DMS 273 treated with DMSO at 0.1 percent for 48 hours (cell line): ENCODE measurements at places on chromosomes 1 and 21.

DNA sequence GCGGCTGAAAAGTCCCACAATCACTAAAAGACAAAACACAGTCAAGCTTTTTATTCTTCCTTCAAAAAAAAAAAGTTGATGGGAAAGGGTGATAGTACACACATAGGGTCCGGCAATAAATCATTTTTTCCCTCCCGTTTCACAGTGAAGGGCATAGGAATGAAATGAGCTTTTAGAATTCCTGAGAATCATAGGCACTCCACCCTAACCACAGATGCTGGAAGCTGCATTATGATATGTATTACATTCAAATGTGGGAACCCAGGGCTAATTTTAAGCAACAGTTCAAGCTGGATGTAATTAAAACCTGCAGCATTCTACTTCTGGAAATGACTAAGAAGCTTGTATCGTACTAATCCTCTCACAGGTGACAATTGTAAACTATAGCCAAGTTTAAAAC is 75.7 kb upstream of the KCNJ15 start:
- no peak for DNase-seq

DNA sequence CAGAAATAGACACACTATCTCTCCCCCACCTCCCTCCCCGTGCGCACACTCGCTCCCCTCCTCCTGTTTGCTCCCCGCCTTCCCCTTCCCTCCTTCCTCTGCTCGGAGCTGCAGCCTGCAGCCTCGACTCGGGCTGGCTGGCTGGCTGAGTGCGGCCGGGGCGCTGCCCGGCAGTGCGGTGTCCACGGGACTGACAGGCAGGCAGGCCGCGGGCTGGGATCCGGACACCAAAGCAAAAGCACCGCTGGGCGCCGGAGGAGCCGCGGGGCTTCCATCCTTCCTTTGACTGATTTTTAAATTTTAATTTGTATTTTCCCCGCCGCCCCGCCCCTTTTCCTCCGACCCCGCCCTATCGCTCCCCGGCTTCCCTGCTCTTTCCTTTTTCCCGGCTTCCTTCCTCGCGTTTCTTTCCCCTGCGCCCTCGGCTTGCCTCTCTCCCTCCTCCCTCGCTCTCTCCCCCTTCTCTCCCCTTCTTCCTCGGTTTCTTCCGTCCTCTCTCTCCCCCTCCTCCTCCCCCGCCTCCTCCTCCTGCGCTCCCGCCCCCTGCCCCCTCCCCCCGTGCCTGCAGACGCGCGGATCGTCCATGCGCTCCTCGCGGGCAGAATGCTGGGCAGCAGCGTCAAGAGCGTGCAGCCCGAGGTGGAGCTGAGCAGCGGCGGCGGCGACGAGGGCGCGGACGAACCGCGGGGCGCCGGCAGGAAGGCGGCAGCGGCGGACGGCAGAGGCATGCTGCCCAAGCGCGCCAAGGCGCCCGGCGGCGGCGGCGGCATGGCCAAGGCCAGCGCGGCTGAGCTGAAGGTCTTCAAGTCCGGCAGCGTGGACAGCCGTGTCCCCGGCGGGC is 109.4 kb downstream of the NAV1 start:
- no peak for DNase-seq

- DNase-seq, result no peak
These were observed 925 bp downstream of the PDE9A start for GRCh38 chr21:42654179-42654912.

DNA sequence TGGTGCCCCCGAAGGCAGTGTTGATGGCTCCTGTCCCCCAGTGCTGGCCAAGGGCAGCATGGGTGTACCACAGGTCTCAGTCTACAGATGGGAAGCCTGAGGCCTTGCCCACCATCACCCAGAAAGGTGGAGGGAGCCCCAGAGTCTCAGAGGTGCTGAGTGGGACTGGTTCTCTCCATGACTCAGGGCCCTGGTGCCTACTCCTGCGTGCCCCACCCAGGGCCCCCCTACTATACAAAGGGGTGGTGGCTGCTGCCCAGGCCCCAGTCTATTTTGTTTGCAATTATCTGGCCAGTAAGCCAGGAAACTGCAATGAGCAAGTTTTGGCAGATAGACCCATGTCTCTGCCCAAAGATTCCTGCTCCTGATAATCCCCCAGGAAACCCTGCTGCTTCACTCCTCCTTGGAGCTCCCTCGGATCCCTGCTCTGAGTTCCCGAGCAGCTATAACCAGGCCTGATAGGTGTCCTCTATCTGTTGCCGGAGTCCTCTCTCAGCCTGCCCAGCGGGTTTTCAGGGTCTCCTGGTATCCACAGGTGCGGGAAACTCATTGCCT is 41.7 kb downstream of the EDN2 start:
- DNase-seq, result peak; percentile 99

DNA sequence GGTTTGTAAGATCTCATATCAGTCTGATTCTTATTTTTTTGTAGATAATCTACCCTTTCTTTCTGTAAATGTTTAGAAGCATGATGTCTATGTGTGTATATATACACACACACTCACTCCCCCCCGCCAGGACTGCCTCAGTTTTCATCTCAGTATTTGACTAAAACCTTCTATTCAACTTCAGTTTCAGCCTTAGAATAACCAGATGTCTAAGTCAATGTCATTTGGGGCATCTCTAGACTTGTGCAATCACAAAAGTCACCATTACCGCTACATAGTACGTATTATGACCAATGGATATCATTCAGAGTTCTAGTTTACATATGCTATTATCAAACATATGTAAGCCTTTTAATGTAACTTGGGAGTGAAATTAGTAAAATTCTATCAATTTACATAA is 53.3 kb upstream of the BOLA1 start:
- DNase-seq, result no peak

DNA sequence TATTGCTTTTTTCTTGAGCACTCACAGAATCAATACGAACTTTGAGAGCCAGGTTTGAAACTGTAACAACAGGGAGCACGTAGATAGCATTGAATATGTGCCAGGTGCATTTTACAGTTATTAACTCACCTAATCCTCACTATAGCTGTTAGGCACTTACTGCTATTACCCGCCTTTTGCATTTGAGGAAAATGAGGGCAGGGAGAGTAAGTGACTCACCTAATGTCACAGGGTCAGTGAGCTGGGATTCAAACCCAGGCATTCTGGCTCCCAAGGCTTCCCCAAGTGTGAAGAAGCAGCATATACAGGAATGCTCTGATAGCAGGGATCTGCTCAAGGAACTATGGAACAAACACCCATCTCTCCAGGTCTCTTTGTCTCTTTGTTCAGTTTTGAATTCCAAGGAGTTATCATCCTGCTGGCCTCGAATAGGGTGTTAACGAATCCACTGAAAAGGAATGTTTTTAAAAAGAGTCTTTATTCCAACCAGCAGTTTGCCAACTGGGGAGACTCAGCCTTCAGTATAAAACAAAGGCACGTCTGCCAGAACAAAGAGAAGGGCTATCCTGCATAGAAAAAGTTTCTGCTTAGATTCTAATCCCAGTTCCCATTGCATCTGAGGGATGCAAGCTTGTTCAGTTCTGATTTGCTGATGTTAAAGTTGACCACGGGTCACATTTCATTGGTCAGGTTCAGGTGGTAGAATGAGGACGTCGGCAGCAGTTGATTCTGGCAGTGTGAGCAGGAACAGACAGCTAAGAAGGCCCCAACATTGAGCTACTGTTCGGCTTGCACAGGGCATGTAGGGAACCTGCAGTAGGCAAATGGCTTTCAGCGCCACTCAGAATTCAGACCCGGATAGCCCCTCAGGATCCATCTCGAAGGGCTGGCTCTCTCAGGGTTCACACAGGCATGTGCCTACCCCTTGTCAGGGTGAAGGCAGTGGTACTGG is 22.1 kb downstream of the TRIM67 start:
- DNase-seq, result no peak

- no peak for DNase-seq
These were observed 55.4 kb downstream of the ALPL start for GRCh38 chr1:21564521-21565095.

DNA sequence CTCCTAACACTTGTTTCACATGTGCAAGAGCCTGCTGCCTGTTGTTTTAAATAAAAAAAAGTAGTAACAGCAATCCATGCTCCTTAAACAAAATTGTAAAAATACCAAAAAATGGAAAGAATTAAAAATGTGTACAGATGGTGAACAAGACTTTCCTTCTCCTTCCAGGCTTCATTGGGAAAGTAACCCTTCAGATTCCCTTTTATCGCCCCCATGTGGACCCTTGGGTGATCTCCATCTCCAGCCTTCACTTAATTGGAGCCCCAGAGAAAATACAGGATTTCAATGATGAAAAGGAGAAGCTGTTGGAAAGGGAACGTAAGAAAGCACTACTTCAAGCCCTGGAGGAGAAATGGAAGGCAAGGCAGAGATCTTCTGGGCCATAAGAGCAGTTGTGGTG is 14.2 kb downstream of the VPS13D start:
- DNase-seq, result no peak

- no peak for DNase-seq
These were observed 36.9 kb upstream of the DISP1 start for GRCh38 chr1:222777977-222778376.

DNA sequence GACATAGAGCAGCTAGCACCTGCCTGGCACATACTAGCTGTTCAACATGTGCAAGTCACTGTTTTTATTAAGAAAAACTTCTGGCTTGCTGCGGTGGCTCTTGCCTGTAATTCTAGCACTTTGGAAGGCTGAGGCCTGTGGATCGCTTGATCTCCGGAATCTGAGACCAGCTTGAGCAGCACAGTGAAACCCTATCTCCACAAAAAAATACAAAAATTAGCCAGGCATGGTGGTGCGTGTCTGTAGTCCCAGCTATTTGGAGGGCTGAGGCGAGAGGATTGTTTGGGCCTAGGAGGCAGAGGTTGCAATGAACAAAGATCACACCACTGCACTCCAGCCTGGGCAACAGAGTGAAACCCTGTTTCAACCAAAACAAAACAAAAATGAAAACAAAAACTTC is 27.7 kb upstream of the C8B start:
- no peak for DNase-seq

- peak; percentile 88 for DNase-seq
These were observed 24.8 kb downstream of the RNF19B start for GRCh38 chr1:32939655-32940371.

DNA sequence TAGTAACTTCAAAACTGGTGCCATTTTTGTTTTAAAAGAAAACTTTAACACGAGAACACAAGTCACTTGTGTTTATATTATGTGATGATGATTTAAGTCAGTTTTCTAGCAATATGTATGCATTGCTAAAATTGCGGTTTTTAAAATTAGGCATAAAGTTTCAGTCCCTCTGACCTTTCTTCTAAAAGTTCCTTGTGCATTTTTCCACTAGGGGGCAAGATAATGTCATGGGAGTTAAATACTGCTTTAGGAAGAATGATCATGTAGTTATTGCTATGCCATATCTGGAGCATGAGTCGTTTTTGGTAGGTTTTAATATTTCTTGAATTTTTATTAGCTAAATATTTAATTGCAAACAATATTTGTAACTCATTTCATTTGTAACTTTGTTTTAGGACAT is 10.7 kb downstream of the CDC7 start:
- no peak for DNase-seq

DNA sequence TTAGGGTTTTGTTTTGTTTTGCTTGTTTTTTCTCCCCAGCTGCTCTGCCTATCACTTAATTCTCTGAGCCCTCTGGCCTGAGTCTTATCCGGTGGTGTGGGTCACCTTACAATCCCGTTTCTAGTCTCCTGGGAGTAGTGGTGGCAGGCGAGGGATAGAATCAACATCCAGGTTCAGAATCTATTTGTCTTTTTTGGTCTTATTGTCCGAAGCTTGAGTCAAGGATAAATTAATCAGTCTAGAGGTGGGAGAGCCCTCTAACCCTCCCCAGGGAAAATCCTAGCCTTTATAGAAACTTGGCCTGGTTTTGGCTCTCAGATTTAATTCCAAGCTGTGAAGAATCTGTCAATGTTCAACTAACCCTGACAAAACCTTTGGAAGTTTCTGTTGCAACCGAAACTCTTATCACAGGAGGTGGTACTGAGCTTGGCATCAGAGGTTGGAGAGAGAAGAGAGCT is 246.3 kb downstream of the FGGY start:
- DNase-seq, result no peak

GRCh38 chr1:27380766-27381733 is 2.1 kb downstream of the CD164L2 start:
- no peak for DNase-seq

- DNase-seq, result peak; percentile 26
These were observed 71.0 kb upstream of the CSF3R start for GRCh38 chr1:36553591-36554322.

GRCh38 chr1:8294170-8294697 is 23.7 kb upstream of the SLC45A1 start:
- no peak for DNase-seq

DNA sequence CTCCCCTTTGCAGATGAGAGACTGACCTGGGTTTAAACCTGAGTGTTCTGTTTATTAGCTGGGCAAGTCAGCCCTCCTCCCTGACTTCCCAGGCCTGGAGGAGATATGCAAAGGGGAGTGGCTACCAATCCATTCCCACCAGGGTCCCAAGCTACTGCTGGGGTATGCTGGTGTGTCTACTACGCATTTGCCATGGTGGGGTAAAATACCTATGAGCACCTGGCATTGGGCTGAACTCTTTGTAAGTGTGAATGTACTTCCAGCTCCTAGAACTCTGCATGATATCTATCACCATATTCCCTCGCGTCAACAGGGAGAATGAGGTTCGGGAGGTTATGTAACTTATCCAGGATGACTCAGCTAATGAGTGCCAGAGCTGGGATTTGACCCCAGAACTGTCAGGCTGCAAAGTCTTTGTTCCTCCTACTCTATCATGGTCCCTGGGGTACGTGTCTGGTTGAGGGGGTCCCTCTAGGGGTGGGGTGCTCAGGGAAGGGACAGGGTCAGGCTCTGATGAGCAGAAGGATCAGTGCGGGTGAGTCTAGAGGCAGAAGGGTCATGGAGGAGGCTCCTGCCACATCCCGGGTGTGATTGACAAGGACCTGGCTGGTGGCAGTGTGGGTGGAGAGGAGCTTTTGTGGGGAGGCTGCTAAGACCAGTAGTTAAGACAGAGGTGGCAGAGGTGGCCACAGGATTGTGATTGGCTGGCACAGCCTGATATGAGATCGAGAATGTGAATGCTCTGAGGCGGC is 16.7 kb downstream of the AMPD2 start:
- DNase-seq, result no peak

DNA sequence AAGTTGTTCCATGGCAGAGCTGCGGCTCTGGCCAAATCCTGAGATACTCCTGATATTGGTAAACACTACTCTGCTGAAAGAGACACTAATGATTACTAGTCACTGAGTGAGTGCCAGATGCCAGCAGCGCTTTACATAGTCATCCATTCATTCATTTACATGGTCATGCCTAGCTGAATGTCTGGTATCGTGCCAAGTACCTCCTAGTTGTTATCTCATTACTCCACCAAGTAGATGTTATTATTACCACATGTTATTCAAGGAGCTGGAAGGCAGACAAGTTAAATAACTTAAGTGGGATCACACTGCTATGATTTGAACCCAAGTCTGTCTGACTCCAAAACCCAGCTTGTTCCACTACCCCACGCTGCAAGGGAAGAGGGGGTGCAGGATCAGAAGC is 4.7 kb downstream of the OLFML2B start:
- peak; percentile 91 for DNase-seq

- DNase-seq, result no peak
These were observed 1.4 kb downstream of the CDA start for GRCh38 chr1:20590306-20590777.

- DNase-seq, result peak; percentile 100
These were observed 17.2 kb downstream of the NFYC start for GRCh38 chr1:40708750-40709099.
